ENCODE measurements at places on chromosomes 12 and 14. TPM values are rescaled to one million over a fixed set of nuclear protein-coding genes. Genes with fewer than 3 reads are reported as not detected.

SLC17A8 gene
- total RNA-seq, result 0.91 TPM

DNA sequence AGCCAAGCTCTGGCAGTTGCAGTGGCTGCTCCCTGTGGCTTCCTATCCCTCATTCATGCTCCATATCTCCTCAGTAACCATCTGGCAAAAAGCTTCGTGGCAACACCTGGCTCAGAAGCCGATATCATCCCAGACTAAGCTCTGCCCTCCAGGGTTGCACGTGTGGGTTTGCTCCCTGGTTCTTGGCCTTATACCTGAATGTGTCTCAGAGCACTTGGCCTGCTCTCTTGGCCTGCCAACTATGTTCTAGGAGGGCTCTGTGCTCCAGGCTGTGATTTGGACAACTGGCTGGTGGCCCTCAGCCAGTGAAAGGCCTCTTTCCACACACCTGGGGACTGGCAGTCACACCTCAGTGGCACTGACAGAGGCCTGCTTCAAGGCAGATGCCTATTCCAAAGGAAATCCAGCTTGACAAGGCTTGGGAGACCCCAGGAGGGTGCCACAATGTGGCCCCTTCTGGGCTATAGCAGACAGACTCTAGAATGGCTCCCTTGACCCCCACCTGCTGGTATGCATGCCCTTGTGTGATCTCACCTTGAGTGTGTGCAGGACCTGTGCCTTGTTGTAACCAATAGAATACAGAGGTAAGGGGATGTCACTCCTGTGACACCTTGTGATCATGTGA lies 10.5 kb downstream of the PLD4 start:
- H3K36me3 ChIP-seq, result no peaks in the 10 kb centered on the region
- H3K4me1 ChIP-seq, result peaks cover 4% of the 10 kb centered on the region
- H3K27me3 ChIP-seq, result peaks cover 28% of the 10 kb centered on the region
- DNase-seq, result no peak
- no peak overlapping the region for H3K27ac ChIP-seq

DNA sequence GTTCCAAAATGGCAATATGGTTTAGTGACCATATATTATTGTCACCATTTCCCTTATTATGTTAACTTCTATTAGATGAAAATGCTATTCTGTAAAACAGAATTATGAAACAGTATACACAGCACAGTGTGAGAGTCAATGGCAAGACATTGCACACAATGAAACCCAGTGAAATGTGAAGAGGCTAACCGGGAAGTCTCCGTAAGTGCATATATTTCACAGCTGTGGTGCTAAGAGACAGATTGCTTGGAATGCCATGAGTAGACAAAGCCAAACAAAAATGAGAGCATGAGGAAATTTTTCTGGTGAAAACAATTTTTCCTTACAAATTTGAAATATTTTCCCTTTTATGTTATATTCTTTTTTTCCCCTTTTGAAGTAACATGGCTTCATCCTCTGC lies 49.4 kb downstream of the DYRK2 start:
- H3K27ac ChIP-seq, result no peak overlapping the region
- H3K36me3 ChIP-seq, result no peaks in the 10 kb centered on the region
- no peak overlapping the region for H3K4me3 ChIP-seq
- no peaks in the 10 kb centered on the region for H3K4me1 ChIP-seq
- DNase-seq, result no peak

DPPA3 gene
- total RNA-seq, result not detected

GRCh38 chr14:41299924-41300323 lies 306.8 kb upstream of the LRFN5 start:
- DNase-seq, result no peak
- H3K4me1 ChIP-seq, result no peaks in the 10 kb centered on the region
- H3K27ac ChIP-seq, result no peak overlapping the region
- H3K36me3 ChIP-seq, result no peaks in the 10 kb centered on the region
- no peaks in the 10 kb centered on the region for H3K27me3 ChIP-seq
- no peak overlapping the region for H3K4me3 ChIP-seq

ACVRL1 gene
- total RNA-seq, result 121 TPM

PKP2 gene
- total RNA-seq, result 187 TPM

KLRF1 gene
- total RNA-seq, result 0.61 TPM

GRCh38 chr14:99982537-99983250 lies 82.5 kb upstream of the EVL start:
- no peaks in the 10 kb centered on the region for H3K4me1 ChIP-seq
- H3K4me3 ChIP-seq, result no peak overlapping the region
- no peak overlapping the region for H3K27ac ChIP-seq
- H3K27me3 ChIP-seq, result peaks cover 11% of the 10 kb centered on the region
- peak; percentile 58 for DNase-seq

- H3K4me3 ChIP-seq, result peak overlapping the region; percentile 79
- H3K27ac ChIP-seq, result peak overlapping the region; percentile 99
- DNase-seq, result peak; percentile 79
- peaks cover 20% of the 10 kb centered on the region for H3K4me1 ChIP-seq
- H3K36me3 ChIP-seq, result peaks cover 11% of the 10 kb centered on the region
Observed at GRCh38 chr12:56634242-56634836, 4.2 kb upstream of the BAZ2A start.

OS9 gene
- total RNA-seq, result 284 TPM

GRCh38 chr14:103256406-103256805 lies 77.6 kb upstream of the EIF5 start:
- peaks cover 4% of the 10 kb centered on the region for H3K4me1 ChIP-seq
- H3K4me3 ChIP-seq, result no peak overlapping the region
- no peak for DNase-seq

GRCh38 chr12:13204428-13204827 lies 7.9 kb downstream of the EMP1 start:
- no peaks in the 10 kb centered on the region for H3K27me3 ChIP-seq
- H3K27ac ChIP-seq, result no peak overlapping the region
- H3K36me3 ChIP-seq, result no peaks in the 10 kb centered on the region
- DNase-seq, result no peak
- H3K4me3 ChIP-seq, result no peak overlapping the region
- no peaks in the 10 kb centered on the region for H3K4me1 ChIP-seq

LYZ gene
- 20.6 TPM for total RNA-seq

GRCh38 chr12:10215436-10215835 lies 2.8 kb downstream of the GABARAPL1 start:
- H3K4me1 ChIP-seq, result peaks cover 8% of the 10 kb centered on the region
- H3K4me3 ChIP-seq, result peak overlapping the region; percentile 64
- H3K36me3 ChIP-seq, result no peaks in the 10 kb centered on the region
- no peak overlapping the region for H3K27ac ChIP-seq

GRCh38 chr12:3147260-3147659 lies 70.1 kb downstream of the TSPAN9 start:
- H3K27me3 ChIP-seq, result no peaks in the 10 kb centered on the region
- H3K4me3 ChIP-seq, result no peak overlapping the region
- no peaks in the 10 kb centered on the region for H3K36me3 ChIP-seq
- no peaks in the 10 kb centered on the region for H3K4me1 ChIP-seq
- no peak for DNase-seq
- no peak overlapping the region for H3K27ac ChIP-seq

DNA sequence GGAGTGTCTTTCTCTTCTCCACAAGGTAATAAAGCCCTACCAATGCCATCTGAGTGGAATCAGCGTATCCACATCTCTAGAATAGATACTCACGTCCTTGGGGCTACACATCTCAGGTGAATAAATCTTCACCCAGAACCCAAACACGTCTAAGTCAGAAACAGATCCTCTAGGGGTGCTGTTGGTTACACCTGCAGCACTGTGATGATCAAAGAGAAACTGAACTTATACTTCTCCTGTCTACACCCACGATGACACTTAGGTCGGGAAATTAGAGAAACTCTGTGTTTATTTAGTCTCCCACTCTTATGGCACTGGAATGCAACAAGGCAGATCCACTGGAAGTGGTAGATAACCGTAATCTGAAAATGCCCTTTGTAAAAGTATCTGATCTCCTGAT lies 46.2 kb downstream of the WIF1 start:
- no peaks in the 10 kb centered on the region for H3K36me3 ChIP-seq
- no peak overlapping the region for H3K27ac ChIP-seq
- no peak overlapping the region for H3K4me3 ChIP-seq
- DNase-seq, result no peak
- H3K27me3 ChIP-seq, result no peaks in the 10 kb centered on the region
- no peaks in the 10 kb centered on the region for H3K4me1 ChIP-seq

DNA sequence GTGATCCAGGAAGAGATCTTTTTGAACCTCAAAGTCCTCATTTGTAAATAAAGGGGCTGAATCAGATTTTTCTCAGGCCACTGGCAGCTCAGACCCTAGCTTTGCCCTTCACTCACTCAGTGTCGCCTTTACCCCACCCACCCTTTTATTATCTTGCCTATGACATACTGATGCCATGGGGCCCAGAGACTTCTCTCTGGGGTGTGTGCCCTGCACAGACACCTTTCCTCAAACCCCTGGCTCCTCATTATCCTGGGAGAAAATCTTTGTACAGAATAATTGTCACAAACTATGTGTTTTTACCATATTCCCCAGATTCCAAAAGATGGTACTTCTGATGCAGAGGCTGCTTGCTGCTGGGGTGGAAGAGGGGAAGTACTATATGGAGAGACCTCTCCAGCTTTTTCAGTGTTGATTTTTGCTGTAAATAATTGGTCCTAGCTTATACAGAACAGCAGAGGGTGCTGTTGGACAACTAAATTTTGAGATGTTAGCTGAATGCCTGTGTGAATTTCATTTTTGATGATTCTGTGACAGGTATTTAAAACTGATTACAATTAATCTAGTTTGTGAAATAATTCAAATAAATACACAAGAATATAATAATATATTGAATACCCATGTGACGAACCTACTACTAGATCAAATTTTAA lies 53.9 kb upstream of the DCD start:
- no peak overlapping the region for H3K4me3 ChIP-seq
- no peak overlapping the region for H3K27ac ChIP-seq
- H3K27me3 ChIP-seq, result no peaks in the 10 kb centered on the region
- H3K4me1 ChIP-seq, result no peaks in the 10 kb centered on the region

DNA sequence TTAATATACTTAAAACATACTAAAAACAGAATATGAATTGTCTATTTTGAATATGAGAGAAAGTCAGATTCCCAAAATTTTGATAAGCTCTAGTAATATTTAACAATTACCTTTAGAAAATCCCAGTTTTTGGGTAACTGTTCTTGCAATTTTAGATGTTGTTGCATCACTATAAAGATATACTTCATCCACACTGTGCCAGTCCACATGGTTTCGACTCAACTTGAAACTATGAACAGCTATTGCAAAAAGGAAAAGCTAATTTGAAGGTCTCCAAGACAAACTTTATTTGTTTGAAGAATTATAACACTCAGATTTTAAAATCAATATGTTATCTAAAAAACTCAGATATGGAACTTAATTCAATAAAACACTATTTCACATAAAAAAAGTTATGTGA lies 59.9 kb downstream of the DDHD1 start:
- H3K36me3 ChIP-seq, result no peaks in the 10 kb centered on the region
- no peak overlapping the region for H3K27ac ChIP-seq
- no peaks in the 10 kb centered on the region for H3K4me1 ChIP-seq
- no peak overlapping the region for H3K4me3 ChIP-seq
- no peaks in the 10 kb centered on the region for H3K27me3 ChIP-seq
- DNase-seq, result no peak

DNA sequence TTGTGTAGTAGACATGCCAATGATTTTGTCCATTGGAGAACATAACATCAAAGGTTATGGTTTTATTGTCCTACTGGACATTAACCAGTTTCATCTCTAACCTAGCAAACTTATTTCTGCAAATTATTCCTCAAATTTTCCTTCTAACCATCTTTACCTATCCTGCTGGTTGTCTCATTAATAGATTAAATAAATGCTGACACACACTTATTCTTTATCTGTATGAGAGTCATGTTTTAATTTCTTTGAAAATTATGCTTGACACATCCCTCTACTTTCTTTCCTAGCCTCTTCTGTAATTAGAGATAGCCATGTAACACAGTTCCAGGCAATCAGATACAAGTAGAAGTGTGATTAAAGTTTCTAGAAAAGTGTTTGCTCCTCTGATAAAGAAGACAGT lies 98.9 kb downstream of the RPS29 start:
- H3K36me3 ChIP-seq, result no peaks in the 10 kb centered on the region
- no peak overlapping the region for H3K27ac ChIP-seq
- DNase-seq, result no peak
- no peak overlapping the region for H3K4me3 ChIP-seq

LUM gene
- 26.1 TPM for total RNA-seq

DNA sequence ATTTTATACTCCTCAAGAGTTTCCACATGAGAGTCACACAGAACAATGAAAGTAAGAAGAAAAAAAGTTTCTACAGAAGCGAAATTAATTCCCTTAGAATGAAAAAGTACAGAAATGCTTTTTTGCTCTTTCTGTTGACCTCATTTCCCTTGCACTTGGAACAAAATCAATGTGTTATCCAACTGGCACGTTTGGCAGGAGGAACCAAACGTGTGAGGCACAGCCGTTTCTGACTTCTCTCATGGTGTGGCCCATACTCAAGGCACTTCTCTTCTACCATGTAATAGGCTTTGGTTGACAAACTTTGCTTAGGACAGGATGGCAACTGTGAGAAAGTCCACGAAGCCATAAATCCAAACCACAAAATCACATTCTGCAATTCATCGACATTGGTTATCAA lies 297.0 kb downstream of the FUT8 start:
- H3K4me3 ChIP-seq, result no peak overlapping the region
- no peaks in the 10 kb centered on the region for H3K36me3 ChIP-seq
- H3K27ac ChIP-seq, result no peak overlapping the region
- H3K4me1 ChIP-seq, result no peaks in the 10 kb centered on the region
- DNase-seq, result no peak

GRCh38 chr12:122976648-122976975 lies 1.6 kb downstream of the OGFOD2 start:
- H3K27me3 ChIP-seq, result no peaks in the 10 kb centered on the region
- peaks cover 27% of the 10 kb centered on the region for H3K4me1 ChIP-seq
- no peak overlapping the region for H3K4me3 ChIP-seq

GRCh38 chr12:120234643-120235368 lies 30.7 kb downstream of the PXN start:
- peak; percentile 74 for DNase-seq
- no peak overlapping the region for H3K4me3 ChIP-seq
- H3K27me3 ChIP-seq, result no peaks in the 10 kb centered on the region
- H3K27ac ChIP-seq, result peak overlapping the region; percentile 73
- H3K4me1 ChIP-seq, result peaks cover 28% of the 10 kb centered on the region
- no peaks in the 10 kb centered on the region for H3K36me3 ChIP-seq

TSPAN8 gene
- 1,657 TPM for total RNA-seq

MLXIP gene
- 201 TPM for total RNA-seq

DNA sequence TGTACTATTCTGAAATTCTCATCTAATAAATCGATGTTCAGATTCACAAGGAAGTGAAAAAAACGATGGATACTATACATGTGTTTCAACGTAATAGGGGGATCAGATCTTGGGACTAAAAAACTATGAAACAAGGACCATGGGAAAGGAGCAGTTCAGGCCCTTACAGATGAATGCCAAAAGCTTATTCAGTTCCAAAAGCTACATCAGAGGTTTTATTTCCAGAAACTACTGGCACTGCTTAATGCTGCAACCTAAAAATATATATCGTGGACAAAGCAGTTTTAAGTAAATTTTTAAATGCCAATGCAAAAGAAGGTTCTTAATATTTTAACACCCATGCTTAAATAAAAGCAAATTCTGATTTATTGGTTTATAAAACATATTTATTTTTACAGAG lies 38.5 kb downstream of the LRIG3 start:
- H3K4me3 ChIP-seq, result no peak overlapping the region
- no peak for DNase-seq
- no peak overlapping the region for H3K27ac ChIP-seq
- H3K36me3 ChIP-seq, result peaks cover 32% of the 10 kb centered on the region
- no peaks in the 10 kb centered on the region for H3K27me3 ChIP-seq

- DNase-seq, result no peak
- H3K27ac ChIP-seq, result no peak overlapping the region
- H3K4me1 ChIP-seq, result no peaks in the 10 kb centered on the region
- H3K4me3 ChIP-seq, result no peak overlapping the region
- H3K36me3 ChIP-seq, result peaks cover 10% of the 10 kb centered on the region
Observed at GRCh38 chr12:67661311-67662021, 12.9 kb downstream of the DYRK2 start.
